ENCODE measurements at places on chromosomes 11 and 22. TPM values are rescaled to one million over a fixed set of nuclear protein-coding genes. Genes with fewer than 3 reads are reported as not detected.

GRCh38 chr11:100467821-100468508 is 219.1 kb upstream of the ARHGAP42 start:
- no peak for DNase-seq

DNA sequence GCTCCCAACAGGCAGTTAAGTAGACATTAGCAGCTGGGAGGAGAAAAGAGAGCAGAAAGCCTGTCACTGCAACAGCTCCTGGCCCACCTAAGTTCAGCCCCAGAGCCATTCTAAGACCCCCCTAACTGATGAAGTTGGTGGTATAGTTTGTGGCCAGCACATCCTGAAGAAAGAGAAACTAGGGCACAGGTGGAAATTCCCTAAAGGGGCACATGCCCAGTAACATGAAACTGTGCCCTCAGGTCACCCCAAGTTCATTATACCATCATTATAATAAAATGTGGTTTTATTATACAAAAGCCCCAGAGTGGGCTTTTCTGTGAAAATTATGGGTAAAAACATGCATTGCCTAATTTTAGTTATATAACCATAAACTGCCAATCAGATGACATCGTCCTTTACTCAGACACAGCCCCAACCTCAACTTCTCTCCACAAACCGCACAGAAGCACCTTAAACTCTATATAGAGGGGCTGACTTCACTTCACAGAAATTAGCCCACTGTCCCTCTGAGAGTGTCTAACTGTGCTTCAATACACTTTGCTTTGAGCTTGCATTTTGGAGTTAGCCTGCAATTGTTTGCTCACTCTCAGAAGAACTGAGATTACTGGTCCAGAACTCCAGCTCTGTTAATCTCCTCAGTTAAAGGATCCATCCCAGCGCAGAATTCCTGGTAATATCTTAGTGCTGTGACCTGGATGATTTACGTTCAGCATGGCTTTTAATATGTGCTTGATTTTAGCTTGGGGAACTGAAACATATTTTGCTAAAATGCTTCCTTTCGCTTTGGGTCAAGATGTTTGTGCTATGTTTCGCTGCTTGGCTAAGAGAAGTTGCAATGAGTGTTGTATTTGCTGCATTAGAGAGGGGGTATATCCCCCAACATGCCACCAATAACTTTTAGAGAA is 1.8 kb upstream of the APOL3 start:
- peak; percentile 35 for DNase-seq

GRCh38 chr22:35888181-35888870 is 140.3 kb downstream of the RBFOX2 start:
- no peak for DNase-seq

DNA sequence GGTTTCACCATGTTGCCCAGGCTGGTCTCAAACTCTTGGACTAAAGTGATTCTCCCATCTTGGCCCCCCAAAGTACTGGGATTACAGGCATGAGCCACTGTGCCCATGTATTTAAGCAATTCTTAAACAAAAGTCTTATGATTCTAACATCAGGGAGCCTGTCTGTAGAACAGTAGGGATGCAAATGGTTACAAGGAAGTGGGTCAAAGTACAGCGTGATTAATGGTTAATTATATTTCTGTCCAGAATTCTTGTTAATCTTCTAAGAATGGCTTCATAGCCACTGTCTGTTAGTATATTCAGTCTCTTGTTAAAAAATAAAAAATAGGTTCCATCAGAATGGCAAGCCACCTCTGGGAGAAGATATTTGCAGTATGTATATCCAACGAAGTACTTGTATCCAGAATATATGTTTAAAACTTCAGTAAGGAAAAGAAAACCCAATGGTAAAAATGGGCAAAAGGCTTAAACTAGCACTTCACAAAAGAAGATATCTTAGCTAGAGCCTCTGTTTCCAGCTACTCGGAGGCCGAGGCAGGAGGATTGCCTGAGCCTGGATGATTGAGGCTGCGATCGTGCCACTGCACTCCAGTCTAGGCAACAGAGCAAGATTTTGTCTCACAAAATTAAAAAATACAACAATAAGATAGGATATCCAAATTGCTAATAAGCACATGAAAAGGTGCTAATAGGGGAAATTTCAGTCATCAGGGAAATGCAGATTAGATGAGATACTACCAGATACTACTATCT is 22.9 kb downstream of the ATG13 start:
- no peak for DNase-seq

DNA sequence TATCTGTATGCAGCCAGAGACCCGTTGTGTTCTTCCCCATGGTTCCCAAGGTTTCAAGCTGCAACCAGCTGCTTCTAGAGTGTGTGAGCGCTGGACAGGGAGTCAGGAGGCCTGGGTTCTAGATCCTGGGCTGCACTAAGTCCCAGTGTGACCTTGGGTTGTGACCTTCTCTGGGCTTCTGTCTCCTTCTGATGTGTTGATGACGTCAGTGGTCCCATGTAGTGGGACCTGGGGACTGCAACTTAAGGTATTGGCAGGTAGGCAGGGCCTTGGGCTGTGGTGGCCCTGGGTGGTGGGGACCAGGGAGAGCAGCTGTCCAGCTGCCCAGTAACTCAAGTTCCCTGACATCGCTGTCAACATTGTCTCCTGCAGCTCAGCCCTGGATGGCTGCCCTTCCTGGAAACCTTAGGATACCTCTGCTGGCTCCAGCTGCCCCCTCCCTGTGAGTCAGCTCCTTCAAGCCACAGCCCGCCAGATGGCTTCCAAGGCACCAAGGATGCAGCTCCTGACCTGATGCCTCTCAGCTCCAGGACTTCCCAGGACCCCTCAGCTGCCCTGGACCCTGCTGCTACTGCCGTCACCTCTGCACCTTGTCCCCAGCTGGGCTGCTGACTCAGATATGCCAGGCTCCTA is 1.3 kb upstream of the PVALB start:
- no peak for DNase-seq

DNA sequence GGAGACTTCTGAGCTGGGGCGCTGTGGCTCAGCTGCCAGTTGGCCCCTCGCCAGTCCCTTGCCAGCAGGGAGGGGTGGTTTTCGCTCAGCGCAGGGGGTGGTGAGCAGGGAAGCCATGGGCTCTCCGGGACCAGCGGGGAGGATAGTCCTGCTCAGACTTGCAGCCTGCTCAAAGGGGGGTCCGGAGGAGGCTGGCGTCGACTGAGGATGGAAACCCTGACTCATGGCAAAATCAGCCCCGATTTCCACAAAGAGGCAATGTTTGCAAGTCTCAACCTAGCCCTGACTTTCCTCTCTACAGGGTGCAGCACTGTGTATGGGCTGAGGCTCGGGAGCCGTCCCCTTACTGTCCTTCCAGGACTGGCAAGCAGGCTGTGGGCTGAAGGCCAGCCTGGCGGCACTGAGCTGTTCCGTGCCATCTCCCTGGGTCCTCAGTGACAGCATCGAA is 35.1 kb downstream of the FBLN1 start:
- no peak for DNase-seq

- no peak for DNase-seq
Observed at GRCh38 chr22:25076336-25076735, 123.3 kb upstream of the CRYBB3 start.

DNA sequence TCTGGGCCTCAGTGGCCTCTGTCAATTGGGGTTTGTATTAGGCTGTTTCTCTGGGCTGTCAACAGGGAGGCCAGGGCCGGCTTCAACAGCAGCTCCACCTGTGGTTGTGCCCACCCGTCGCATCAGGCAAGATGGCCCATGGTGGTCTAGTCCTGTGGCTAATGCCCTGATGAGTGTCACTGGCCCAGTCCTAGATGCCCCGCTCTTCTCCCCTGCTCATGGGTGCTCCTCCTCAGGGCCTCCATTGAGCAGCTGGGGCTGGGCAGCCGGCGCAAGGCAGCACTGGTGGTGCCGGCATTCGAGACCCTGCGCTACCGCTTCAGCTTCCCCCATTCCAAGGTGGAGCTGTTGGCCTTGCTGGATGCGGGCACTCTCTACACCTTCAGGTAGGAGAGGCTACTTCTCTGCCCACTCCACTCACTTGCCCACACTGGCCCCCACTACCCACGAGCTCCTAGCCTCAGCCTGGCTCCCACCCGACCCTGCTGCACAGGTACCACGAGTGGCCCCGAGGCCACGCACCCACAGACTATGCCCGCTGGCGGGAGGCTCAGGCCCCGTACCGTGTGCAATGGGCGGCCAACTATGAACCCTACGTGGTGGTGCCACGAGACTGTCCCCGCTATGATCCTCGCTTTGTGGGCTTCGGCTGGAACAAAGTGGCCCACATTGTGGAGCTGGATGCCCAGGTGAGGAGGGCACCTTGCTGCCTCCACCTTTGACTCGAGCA is 5.4 kb downstream of the LARGE2 start:
- DNase-seq, result no peak

The PARVG gene
- 132 TPM for total RNA-seq

The SCUBE1 gene
- total RNA-seq, result 0.74 TPM

The TEX54 gene
- not detected for total RNA-seq

The SBF2 gene
- total RNA-seq, result 5.5 TPM
